Right ventricle myocardium inferior (tissue), 1 donor: ENCODE measurements at places on chromosomes 3 and 15. TPM values are rescaled to one million over a fixed set of nuclear protein-coding genes. Genes with fewer than 3 reads are reported as not detected.
A peak's percentile ranks its signal among the peaks of the same experiment; 100 is the strongest.

The PLSCR4 gene
- 20.3 TPM for total RNA-seq

DNA sequence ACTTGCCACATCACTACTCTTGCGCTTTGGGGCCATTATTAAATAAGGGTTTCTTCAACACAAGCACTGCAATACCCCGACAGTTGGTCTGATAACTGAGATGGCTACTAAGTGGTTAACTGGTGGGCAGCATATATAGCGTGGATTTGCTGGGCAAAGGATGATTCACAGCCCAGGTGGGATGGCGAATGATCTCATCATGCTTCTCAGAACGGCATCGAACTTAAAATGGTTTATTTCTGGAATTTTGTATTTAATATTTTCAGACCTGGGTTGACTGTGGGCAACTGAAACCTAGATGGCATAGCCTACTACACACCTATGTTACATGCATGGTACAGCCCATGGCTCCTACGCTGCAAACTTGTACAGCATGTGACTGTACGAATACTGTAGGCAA lies 26.8 kb upstream of the TKT start:
- DNase-seq: no peak

DNA sequence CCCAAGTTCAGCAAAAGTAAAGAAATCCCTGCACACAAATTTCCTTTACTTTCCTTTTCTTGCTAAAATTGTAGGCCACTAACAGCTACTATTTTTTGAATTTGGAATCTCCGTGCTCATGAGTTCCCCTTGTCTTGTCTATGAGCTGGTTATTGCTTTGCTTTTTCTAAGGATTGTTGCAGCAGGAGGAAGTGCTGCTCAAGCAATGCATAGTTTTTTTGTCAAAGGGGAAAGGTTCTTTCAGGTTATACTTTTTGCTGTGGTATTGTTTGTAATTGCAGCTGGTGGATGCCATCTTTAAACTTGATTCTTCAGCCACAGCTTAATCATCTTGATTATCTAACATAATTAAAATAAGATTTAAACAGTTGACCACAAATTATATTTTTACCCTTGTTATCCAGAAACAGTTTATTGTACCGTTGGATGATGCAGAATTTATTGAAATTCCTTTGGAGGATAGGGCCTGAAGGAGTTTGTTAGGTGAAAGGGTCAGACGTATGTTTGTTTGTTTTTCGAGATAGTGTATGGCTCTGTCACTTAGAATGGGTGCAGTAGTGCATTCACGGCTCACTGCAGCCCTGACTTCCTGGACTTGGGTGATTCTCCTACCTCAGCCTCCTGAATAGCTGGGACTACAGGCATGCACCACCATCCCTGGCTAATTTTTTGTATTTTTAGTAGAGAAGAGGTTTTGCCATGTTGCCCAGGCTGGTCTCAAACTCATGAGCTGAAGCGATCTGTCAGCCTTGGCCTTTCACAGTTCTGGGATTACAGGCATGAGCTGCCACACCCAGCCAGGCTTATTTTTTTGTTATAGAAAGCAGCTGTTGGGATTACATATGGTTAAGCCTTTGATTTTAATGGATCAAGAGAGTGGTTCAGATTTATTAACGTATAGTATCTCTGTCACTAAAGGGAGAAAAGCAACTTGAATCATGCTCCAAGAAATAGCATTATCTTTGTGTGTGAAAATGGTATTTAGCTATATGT lies 11.7 kb downstream of the MGA start:
- DNase-seq: no peak

DNA sequence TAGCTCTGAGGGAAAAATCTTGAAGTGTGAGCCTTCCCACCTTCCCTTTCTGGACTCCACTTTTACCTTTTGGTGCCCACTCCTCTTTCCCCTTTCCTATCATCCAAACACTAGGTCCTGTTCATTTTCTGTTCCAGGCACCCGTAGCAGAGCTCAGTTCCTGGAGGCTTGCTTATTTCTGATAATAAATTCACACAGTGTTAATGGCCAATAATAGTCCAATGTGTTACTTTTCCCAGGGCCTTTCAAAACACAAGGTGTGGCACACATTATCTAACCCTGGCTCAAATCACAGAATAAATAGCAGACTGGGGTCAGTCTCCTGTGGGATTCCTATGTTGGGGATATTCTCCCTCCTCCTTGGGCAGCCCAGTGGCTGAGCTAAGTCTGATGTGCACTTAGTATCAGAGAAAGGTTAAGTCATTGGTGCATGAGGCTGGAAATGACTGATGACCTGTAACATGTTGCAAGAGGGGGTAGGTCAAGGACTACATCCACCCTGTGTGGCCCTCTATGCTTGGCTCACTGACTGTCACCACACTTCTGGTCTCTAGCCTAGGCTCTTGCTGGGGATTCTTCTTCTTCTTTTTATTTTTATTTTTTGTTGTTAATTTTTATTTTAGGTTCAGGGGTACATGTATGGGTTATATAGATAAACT lies 43.7 kb upstream of the ROPN1 start:
- DNase-seq: no peak

DNA sequence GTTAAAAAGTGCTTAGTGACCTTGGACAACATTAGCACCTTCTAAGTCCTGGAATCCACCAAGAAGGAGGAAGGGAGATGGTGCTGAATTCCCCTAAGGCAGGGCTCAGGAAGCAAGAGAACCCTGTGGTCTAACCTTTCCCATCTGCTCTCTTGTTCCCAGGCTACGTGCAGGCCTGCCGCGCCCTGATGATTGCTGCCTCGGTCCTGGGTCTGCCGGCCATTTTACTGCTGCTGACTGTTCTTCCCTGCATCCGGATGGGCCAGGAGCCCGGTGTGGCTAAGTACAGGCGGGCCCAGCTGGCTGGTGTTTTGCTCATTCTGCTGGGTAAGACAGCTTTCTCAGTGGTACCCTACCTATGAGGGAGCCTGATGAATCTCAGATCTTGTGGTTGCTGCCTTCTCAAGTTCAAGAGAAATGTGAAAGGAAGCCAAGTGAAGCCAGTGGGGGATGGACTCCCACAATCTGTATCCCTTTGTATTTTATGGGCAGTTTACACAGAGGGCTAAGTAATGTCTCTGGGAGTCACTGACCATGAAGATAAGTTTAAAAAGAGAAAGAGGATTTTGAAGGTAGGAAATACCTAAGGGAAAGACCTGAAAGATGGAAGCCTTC lies 4.4 kb downstream of the CLDN11 start:
- DNase-seq: no peak

GRCh38 chr3:135056084-135056730 lies 261.1 kb downstream of the EPHB1 start:
- no peak for DNase-seq

The MUC13 gene
- total RNA-seq: not detected

DNA sequence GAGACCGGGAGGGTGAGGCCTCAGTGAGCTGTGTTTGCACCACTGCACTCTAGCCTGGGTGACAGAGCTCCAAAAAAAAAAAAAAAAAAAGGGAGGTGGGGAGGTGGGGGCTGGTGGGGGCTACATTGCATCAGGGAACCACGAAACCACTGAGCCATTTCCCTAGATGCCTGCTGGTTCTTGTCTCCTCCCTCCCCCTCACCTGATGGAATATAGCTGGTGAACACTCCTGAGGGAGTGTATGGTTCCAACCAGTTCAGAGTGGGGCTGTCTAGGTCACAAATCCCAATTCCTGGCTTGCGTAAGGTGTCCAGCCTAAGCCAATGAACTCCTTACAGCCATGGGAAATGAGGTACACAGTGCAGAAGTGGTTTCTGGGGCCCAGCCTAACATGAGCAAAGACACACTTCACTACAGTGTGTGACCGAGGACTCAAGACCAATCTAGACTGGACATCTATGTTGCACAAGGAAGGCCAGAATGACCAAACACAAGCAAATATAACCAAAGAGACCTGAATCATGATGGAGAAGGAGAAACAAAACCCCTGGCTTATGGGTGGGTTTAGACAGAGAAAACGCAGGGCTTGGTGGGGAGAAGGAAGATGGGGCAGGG lies 39.1 kb upstream of the OSBPL11 start:
- DNase-seq: no peak

DNA sequence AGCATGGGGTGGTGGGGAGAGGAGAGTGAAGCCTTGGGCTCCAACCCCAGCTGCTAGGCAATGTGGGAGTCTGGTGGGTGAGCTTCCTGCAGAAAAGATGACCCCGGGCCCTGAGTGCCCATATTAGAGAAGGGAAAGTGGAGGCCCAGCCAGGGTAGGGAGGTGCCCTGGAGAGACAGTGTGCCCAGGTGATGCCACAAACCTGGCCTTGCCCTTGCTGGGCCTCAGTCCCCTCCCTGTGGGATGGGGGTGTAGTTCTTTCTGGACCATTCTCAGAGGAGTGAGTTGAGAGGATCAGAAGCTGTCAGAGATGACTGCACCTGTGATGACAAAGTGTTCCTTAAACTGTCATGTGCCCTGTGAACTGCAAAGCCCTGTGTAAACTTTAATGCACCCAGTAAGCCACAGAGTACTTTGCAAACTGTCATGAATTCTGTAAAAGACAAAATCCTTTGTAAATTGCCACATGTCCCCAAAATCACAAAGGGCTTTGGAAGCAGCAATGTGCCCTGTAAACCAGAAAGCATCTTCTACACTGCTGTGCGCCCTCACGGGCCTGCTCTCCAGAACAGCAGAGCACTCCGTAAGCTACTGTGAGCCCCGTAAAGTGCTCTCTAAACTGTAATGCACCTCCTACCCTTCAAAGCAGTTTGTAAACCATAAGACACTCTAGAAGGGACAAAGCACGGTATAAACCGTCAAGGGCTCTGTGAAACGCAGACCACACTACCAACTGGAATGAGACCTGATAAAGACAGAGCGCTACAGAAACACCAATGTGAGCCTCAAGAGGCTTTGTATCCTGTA lies 51.3 kb upstream of the FGD5 start:
- no peak for DNase-seq

GRCh38 chr3:120798346-120798745 lies 55.8 kb downstream of the GTF2E1 start:
- DNase-seq: no peak

DNA sequence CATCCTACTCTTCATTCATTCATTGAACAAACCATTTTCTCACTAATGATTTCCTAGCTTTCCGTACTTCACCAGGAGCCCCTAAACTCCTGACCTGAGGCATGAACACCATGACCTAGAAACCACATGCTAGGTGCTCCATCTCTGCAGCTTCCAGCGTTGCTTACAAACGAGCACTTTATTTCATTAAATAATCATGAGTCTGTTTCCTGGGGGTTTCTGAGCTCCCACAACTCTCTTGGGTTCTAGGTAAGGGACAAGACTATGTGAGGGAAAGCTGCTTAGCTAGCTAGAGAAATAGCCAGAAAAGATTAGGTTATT lies 1.3 kb downstream of the MAP2K1 start:
- DNase-seq: no peak

- DNase-seq: no peak
These were observed 714.3 kb upstream of the CFAP20DC start for GRCh38 chr3:59764171-59764570.

The MTFMT gene
- total RNA-seq: 18.7 TPM

DNA sequence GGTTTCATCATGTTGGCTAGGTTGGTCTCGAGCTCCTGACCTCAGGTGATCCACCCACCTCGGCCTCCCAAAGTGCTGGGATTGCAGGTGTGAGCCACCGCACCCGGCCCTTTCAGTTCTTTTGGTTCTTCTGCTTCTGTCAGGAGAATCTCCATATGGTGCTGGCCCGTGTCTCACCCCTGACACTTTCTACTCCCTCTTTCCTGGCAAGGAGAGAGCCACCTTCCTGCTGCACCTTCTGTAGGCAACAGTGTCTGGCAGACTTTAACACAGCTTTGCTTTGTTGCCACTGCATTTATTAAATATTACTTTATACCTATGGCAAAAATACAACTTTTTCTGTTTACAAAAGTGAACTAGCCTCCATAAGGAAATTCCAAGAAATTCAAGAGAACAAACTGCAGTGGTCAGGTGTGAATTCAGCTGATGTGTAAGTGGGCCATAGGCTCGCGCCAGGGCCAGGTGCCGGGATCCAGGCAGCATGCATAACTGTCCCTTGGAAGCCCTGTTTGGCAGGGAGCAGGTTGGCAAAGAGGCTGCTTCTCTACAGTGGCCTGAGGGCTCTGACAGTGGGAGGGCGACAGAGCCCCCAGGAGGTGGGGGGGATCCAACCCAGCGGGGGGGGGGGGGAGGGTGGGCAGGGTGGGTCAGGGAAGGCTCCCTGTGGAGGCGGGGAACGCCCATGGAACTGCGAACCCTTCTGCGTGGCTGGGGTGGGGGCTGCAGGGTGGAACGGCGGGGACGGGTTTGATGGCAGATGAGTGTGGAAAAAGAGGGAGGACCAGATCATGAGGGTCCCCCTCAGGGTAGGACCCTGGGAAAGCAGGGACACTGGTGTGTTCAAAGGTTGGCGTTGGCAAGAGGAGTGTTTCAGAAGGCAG lies 21.1 kb downstream of the CTSH start:
- no peak for DNase-seq

DNA sequence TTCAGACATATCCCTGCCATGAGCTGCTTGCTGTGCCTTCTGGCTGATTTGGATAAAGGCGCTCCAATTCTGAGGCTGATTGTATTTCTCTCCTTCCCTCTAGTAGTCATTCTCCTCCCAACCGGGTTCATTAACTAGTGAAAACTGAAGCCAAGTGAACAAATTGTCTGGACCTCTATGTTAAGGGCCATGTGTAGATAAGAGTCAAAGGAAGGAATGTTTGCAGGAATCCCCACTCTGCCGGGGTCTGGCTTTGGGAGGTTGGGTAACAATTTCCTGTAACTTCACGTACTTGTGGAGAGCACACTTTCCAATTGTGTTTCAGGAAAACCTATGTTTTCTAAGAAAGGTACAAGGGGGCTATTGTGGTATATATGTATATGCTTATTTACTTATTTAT lies 38.2 kb upstream of the SUCLG2 start:
- no peak for DNase-seq

The TNK2 gene
- total RNA-seq: 31.7 TPM

DNA sequence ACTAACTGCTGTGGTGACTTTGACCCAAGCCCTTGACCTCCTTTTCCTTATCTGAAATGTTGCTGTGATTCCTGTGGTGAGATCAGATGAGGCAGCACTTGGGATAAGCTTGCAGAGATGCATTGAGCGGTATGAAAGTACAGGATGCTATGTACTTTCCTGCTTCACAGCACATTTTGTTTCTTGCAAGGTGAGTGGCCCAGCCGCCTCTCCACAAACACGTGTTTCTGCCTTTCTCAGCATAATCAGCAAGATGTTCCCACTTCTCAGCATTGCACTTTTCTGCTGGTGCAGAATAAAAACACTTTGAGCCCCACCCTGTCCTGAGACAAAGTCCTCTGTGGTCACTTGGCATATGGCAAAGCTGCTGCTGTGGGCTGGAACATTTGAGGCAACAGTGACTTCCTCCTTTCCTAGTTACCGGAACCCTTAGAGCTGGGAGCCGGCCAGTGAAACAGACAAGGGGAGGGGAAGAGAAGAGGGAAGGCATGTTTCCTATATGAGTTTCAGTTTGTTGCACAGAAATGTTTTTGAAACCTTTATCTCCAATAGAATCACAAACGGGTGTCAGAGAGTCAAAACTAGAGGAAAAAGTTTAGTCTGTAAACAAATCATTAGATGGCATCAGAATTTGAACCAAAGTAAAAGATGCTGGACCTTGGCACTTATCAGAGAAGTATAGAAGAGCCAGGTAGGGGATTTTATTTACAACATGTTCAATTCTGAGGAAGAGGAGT lies 5.0 kb downstream of the NUDT16 start:
- DNase-seq: peak; percentile 82
